Cortex of kidney (tissue), 1 donor: ENCODE measurements at places on chromosomes 3 and 15.

DNA sequence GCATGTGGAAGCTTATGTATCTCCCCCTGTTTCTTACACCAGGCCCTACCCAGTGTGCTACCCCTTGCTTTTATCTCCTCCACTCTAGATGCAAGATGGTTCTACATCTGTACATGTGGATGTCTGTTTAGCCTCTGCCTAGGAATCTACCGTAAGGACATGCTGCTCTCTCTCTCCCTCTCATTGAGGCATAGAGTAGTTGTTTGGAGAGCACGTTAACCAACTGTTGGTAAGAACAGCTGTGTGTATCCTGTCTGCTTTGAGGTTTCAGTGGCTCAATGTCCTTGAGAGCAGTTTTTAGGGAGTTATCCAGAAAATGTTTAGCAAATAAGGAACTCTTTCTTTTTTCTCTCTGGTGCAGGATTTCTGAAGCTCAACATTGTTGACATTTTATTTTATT, 152.8 kb downstream of the DNAJB8 start:
- no peak for DNase-seq

GRCh38 chr3:32818229-32818969, 602 bp downstream of the TRIM71 start:
- no peak for DNase-seq

DNA sequence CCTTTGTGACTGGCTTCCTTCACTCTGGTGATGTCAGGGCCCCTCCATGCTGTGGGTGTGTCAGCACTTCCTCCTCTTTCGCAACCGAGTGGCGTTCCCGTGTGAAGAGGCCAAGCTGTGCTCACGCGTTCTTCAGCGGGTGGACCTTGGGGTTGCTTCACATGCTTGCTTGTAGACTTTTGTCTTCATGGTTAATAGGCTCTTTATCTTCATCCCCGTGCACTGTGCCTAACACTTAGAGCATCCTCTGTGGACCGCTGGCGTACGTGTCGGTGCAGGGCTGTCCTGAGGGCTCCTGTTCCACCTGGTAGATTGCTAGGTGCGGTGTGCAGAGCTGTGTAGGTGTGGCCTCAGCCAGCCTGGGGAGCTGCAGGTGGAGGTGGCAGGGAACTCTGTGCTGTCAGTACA, 182.3 kb downstream of the OR4M2 start:
- no peak for DNase-seq

DNA sequence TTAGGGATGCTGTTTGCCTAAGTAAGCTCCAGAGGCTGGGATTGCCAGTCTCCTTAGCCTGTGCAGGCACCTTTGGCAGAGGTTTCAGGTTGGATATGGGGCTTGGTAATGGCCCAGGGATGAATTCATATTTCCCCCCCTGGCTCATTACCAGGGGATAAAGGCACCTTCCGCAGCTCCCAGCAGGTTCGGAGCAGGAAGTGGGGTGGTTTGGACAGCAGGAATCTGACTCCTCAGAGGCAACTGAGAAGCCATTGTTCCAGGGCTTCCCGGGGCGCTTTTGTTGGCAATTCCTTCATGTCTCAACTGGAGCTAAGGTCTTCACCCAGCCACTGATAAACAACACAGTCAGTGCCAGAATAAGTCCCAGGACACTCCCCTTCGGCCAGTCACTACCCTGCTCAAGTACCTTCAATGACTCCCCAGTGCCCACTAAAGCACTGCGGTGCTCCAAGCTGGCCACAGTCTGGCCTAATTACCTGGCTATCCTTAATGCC, 85.3 kb upstream of the SLC6A6 start:
- DNase-seq, result no peak

GRCh38 chr3:159232966-159233365, 431.1 kb downstream of the MFSD1 start:
- no peak for DNase-seq

- DNase-seq, result no peak
Measured at GRCh38 chr3:149417174-149417573, 39.7 kb upstream of the TM4SF1 start.

GRCh38 chr3:113249601-113250000, 38.2 kb downstream of the BOC start:
- no peak for DNase-seq
